NCI-H2029 treated with DMSO at 0.1 percent for 48 hours (cell line): ENCODE measurements at places on chromosomes 2 and 18.

GRCh38 chr18:56257205-56257604 is 381.2 kb downstream of the TXNL1 start:
- no peak for DNase-seq

DNA sequence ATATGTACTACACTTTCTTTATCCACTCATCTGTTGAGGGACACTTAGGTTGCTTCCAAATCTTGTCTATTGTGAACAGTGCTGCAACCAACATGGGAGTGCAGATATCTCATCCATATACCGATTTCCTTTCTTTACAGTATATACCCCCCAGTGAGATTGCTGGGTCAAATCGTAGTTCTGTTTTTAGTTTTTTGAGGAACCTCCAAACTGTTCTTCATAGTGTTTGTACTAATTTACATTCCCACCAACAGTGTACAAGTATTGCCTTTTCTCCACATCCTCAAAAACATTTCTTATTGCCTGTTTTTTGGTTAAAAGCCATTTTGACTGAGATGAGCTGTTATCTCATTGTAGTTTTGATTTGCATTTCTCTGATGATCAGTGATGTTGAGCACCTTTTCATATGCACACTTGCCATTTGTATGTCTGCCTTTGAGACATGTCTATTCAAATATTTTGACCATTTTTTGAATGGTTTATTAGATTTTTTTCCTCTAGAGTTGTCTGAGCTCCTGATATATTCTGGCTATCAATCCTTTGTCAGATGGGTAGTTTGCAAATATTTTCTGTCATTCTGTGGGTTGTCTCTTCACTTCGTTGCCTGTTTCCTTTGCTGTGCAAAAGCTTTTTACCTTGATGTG is 12.2 kb downstream of the PLEK start:
- DNase-seq: no peak

DNA sequence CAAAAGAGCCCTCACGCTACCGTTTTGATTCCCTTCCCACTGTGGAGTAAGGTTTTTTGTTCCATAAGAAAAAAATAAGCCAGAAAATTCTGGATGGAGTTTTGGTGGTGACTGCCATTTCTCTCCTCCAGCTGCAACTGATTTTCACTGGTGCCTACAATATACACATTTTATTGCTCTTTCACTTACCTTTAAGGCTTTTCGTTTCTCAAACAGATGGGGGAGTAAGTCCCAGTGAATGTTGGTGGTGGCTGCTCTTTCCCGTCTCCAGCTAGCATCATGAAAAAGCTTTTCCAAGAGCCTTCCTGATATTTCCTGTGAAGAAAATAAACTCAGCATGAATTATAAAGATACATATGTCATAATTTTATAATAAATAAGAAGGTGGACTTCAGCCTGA is 932.5 kb upstream of the PIK3C3 start:
- no peak for DNase-seq

DNA sequence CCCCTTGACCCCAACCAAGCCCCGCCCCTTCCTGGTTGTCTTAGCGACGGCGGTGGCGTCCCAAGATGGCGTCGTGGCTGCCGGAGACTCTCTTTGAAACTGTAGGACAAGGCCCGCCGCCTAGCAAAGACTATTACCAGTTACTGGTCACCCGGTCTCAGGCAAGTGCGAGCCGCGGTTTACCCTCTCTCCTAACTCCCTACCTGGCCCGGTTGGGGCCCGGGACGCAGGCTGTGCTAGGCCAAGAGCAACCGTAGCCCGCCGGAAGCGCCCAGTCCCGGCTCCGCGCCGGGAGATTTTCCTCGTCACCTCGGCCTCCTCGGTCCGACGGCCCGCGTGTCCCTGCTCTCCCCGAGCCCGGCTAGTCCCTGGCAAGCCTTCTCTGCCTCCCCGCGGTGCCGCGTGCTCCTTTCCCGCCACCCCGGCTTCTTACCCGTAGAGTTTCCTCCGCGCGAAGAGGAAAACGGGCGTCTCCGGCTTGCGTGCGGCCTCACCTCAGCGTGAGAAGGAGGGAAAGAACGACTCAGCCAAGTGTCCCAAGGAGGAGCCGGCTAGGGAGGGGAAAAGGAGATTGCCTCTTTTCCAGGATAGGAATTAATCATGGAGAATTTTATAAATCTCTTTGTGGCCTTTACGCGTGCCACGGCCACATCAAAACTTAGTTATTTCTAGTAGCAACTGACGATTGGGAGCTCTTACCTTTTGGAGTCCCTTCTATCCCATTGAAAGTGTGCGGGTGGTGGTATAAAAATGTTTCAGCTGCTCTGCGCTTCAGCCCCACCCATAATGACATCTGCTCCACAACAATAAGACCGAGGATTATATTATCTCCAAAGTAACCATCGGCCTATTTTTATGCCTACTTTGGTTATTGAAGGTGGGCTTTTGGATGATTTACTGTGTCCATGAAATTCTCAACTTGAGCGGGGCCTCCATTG is at the start of gene FBXO36:
Gene FBXO36, plus strand, starts transcription at position 55 of the 938 bp plus-strand sequence. Its CDS starts 11 bp downstream, at position 66.
- peak; percentile 76 for DNase-seq

DNA sequence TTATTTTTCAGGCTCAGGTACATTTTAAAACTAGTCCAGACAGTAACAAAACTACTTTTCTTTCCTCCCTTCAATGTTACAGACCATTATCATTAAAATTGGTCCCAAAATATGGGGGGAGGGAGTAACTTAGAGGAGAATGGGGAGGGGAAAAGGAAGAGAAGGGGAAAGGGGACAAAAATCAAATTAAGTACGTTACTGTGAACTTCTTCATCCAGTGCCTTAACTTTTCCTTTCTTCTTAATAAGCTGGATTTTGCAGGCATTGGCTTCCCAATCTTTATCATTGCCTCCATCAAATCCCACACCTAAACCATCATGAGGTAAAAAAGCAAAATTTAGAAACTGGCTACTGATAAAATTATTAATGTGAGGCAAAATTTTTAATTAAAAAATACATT is 17.2 kb downstream of the GFPT1 start:
- no peak for DNase-seq

- DNase-seq: no peak
These were observed 884 bp downstream of the PROM2 start for GRCh38 chr2:95275151-95275515.

GRCh38 chr2:147439986-147440385 is 404.8 kb upstream of the ACVR2A start:
- DNase-seq: no peak

GRCh38 chr2:58757971-58758370 is 516.8 kb upstream of the FANCL start:
- DNase-seq: no peak

DNA sequence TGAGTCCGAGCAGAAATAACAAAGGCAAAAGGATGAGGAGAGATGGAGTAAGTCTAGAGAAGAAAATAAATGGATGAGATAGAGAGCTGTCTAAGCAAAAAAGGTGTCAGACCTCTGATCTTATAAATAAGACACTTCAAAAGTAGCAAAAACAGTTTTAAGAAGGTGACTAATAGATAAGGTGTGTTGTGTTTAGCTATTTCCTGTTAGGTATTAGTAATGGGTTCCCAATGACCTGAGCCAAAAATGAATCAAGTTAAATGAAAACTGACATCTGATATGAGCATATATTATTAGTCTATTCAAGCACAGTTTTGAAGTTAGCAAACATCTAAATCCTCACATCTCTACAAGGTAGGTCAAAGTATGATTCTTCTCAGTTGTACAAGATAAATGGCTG is 10.6 kb downstream of the SUPT7L start:
- no peak for DNase-seq

DNA sequence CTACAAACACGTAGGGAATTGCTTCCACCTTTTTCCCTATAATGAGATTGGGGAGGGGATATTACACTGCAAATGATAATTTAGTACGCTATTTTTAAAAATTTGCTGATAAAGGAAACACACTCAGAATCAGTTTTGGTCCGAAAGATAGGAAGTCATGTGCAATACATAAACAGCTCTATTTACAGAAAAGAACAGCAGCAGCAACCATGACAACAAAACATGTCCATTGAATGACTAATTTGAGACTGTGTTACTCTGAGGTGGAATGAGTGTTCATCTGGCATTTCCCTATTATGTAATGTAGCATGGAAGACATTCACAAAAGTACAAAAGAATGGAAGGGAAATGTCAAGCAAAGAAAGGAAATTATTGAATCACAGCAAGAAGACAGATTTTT is 337.2 kb downstream of the NBAS start:
- no peak for DNase-seq

DNA sequence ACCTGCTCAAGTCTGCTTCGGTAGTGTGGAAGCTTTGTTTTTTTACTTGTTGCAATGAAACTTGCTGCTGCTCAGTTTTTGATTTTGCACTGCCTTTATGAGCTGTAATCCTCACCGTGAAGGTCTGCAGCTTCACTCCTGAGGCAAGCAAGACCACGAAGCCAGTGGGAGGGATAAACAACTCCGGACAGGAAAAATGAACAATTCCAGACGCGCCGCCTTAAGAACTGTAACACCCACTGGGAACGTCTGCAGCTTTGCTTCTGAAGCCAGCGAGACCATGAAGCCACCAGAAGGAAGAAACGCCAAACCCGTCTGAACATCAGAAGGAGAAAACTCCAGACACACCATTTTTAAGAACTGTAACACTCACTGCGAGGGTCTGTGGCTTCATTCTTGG is 245.7 kb upstream of the REG3G start:
- no peak for DNase-seq

- DNase-seq: no peak
These were observed 107.0 kb downstream of the KCNF1 start for GRCh38 chr2:11018651-11019185.

DNA sequence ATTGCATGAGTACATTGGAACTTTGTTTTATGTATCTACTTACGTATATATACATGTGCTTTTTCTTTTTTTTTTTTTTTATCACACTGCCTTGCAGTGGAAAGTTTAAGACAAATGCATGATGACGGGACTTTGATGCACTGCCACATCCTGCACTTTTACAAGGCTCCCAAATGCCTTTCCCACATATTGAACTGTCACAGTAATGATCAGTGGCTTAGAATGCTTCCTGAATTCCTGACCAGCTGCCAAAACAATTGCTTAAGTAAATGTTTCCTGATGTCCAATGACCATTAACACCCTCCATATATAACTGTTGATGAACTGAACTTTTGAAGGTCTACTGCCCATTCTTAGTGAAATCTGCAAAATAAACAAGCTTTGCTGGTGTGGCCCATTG is 60.2 kb downstream of the LYPD6B start:
- DNase-seq: no peak

DNA sequence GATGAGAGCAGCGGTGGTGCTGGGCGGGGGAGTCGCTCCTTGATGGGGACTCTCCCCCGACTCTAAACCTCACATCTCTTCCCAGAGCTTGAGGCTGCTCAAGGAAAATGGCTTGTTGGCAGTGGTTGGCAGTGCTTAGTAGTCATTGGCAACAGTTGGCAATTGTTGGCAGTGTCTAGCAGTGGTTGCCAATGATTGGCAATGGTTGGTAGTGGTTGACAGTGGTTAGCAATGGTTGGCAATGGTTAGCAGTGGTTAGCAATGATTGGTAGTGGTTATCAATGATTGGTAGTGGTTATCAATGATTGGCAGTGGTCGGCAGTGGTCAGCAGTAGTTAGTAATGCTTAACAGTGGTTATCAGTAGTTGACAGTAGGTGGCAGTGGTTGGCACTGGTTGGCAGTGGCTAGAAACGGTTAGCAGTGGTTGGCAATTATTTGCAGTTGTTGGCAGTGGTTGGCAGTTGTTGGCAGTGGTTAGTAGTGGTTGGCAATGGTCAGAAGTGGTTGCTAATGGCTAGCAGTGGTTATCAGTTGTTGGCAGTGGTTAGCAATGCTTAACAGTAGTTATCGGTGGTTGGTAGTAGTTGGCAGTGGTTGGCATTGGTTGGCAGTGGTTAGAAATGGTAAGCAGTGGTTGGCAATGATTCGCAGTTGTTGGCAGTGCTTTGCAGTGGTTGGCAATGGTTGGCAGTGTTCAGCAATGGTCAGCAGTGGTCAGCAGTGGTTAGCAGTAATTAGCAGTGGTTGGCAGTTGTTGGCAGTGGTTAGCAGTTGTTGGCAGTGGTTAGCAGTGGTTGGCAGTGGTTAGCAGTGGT is 85.4 kb upstream of the OTOS start:
- DNase-seq: no peak

- DNase-seq: no peak
These were observed 265.1 kb downstream of the MEIS1 start for GRCh38 chr2:66699793-66700676.

DNA sequence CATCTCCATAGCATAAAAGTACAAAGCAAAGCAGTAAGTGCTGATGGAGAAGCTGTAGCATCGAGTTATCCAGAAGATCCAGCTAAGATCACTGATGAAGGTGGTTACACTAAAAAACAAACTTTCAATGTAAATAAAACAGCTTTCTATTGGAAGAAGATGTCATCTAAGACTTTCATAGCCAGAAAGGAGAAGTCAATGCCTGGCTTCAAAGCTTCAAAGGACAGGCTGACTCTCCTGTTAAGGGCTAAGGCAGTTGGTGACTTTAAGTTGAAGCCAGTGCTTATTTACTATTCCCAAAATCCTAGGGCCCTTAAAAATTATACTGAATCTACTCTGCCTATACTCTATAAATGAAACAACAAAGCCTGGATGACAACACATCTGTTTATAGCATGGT is 44.0 kb downstream of the METTL8 start:
- DNase-seq: no peak

- no peak for DNase-seq
These were observed 47.7 kb upstream of the POMC start for GRCh38 chr2:25215948-25216679.

DNA sequence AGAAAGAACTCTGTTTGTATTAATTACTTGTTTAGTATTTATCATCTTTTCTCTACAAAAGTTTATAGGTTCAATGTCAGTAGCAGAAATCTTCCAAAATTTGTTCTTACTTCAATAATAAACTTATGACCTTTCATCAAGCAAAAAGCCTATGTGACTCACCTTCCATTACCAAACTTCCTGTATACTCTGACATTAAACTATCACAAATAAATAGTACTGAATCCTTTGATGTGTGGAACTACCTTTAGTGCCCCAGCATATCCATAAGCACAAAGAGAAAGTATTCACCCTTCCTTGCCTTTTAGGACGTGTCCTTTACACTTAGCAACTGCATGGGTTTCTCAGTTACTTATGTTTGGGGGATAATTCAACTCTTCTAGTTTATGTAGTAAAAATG is 166.0 kb downstream of the EHBP1 start:
- no peak for DNase-seq

- DNase-seq: no peak
These were observed 490.7 kb upstream of the ZEB2 start for GRCh38 chr2:145010635-145011034.

GRCh38 chr18:8489761-8490160 is 119.5 kb upstream of the RAB12 start:
- DNase-seq: no peak

GRCh38 chr2:174344716-174345461 is 10.1 kb downstream of the SP9 start:
- no peak for DNase-seq

DNA sequence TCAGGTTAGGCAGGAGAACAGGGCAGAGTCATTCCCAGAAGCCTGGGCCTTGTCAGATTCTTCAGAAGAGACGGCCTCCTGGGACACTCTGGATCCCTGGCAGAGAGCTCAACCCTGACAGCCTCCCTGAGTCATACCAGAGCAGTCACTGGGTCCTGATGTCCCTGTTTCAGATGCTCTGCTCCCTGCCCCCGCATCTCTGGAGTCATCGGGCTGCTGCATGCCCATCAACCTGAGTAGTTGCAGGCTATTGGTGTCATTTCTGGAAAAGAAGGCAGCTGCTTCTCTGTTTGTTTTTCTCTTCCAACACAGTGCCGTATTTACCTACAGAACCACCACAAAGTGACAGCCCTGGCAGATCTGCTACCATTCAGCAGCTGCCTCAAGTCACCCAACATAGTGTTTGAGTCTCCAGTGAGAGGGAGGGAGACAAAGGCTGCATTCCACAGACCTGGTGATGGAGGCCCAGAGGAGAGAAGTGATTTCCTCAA is 145.1 kb downstream of the B3GNT2 start:
- peak; percentile 55 for DNase-seq

- DNase-seq: no peak
These were observed 31.4 kb upstream of the ACKR3 start for GRCh38 chr2:236538242-236538641.
